Stimulated activated CD8-positive, alpha-beta memory T cell treated with anti-CD3 and anti-CD28 coated beads, Interleukin-12 subunit alpha, Interleukin-12 subunit beta, amount 100 ng/mL, for 4 hours (primary cell): ENCODE measurements at places on chromosomes 16 and 17.

GRCh38 chr17:50677851-50678375 lies 29.8 kb downstream of the ANKRD40 start:
- no peak for DNase-seq

- DNase-seq: no peak
Measured at GRCh38 chr17:83062011-83062817, 17.2 kb upstream of the METRNL start.

GRCh38 chr17:29573558-29573869 lies 5.0 kb downstream of the TP53I13 start:
- no peak for DNase-seq

DNA sequence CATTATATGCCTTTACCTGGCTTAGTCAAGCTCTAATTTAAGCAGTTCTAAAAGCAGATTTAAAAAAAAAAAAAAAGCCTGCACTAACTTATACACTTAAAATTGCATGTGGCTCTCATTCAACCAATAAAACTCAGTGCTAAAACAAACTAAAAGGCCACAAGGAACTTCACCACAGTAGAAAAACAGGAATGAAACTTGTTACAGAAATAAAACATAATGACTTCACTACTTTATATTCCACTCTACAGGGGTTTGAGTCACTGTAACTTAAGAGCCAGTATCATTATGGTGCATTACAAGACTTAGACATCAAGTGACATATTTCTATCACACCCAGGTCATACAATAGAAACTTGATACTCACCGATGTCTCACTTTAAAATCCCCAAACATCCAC lies 11.1 kb downstream of the CA10 start:
- DNase-seq: no peak

GRCh38 chr17:10205549-10206185 lies 7.3 kb upstream of the GAS7 start:
- DNase-seq: no peak

DNA sequence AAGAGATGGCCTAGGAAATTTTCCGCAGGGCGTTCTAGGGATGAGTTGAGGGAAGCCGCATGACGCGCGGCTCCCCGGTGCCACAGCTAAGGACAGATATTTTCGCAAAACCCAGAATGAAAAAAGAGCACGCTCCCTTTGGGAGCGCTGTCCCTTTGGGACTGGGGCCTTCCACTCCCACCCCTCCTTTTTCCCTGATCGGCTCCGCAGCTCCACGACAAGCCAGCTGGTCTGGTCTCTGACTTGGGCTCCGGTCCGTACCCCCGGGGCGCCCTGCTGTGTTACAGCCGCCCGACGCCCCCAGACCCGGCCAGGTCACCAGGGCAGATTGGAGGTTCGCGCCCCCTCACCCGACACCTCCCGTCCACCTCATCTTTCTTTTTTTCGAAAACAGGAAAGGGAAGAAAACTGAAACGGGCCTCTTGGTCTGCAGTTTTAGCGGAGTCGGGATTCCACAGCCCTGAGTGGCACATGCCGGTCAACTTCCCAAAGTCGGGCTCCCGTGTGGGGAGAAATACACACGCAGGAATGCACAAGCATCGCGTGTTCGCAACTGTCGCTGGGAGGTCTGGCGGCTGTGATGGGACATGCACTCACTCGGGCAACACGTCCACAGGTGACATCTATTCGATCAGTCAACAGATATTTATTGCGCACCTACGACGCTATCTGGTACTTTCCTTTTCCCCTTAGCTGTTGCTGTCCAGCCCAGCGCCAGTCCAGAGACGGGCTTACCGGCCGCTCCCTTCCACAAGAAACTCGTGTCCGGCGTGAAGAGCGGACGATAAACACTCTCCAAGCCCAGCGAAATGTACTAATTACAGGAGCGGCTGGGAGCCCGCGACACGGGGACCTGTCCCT lies 3.9 kb upstream of the SOX9 start:
- no peak for DNase-seq

GRCh38 chr17:47841488-47842291 lies 617 bp upstream of the SCRN2 start:
- DNase-seq: no peak

DNA sequence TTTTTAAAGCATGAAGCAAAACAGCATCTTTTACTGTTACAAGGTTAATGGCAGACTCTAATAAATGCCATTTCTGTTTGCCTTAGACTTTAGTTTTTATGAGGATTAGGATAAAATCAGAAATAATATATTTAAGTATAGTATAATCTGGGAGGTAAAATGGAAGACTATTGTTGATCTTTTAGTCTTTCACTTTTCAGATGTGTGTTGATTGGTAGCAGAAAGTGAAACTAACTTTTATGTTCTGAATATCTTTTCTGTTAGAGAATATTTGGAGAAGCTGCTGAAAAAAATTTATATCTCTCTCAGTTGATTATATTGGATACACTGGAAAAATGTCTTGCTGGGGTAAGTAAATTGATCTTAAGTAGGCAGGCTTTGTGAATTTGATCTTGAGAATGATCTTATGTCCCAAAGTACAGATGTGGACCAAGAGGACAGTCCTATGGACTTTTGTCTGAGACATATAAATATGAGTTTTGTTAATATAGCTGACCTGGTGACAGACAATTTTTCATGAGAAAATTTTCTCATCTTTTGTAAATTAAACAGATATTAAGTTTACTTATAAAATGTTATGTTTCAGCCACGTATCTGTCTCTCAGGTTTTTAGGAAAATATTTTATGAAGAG lies 64.1 kb downstream of the NF1 start:
- no peak for DNase-seq
